Esophagus squamous epithelium (tissue), 5 donors: ENCODE measurements at places on chromosomes 1 and 21. TPM values are rescaled to one million over a fixed set of nuclear protein-coding genes. Genes with fewer than 3 reads are reported as not detected.

DNA sequence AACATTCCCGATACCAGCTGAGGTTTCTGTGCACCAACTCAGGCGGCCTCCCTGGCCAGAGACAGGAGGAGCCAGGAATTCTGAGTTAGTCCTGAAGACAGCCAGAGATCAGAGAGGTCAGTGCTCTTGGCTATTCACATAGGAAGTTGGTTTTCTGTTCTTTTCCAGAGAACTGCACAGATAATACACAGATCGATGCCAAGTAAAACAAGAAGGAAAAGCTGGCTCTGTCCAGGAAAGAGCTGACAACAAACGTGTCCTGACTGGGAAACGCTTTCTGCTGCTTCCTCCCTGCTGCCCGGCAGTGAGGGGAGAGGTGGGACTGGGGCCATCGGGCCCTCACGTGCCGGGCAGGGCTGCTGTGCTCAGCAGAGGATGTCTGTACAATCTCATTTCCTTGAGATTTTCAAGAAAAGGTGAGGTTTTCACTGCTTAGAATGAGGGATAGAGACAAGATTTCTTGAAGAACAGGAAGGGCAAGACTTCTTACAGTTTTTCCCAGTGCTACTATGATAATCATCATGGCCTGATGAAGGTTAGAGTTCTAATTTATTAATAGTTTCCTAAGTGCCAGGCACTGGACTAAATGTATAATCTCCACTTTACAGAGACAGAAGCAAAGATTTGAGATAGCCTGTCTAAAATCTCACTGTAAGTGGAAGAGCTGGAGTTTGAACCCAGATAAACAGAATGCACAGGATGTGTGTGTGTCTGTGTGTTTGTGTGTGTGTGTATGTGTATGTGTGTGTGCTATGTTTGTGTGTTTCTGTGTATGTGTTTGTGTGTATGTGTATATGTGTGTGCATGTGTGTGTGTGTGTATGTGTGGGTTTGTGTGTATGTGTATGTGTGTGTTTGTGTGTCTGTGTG, 211.0 kb upstream of the RAB4A start:
- DNase-seq: no peak

- no peak for DNase-seq
Observed at GRCh38 chr1:226739696-226740065, 599 bp upstream of the ITPKB start.

DNA sequence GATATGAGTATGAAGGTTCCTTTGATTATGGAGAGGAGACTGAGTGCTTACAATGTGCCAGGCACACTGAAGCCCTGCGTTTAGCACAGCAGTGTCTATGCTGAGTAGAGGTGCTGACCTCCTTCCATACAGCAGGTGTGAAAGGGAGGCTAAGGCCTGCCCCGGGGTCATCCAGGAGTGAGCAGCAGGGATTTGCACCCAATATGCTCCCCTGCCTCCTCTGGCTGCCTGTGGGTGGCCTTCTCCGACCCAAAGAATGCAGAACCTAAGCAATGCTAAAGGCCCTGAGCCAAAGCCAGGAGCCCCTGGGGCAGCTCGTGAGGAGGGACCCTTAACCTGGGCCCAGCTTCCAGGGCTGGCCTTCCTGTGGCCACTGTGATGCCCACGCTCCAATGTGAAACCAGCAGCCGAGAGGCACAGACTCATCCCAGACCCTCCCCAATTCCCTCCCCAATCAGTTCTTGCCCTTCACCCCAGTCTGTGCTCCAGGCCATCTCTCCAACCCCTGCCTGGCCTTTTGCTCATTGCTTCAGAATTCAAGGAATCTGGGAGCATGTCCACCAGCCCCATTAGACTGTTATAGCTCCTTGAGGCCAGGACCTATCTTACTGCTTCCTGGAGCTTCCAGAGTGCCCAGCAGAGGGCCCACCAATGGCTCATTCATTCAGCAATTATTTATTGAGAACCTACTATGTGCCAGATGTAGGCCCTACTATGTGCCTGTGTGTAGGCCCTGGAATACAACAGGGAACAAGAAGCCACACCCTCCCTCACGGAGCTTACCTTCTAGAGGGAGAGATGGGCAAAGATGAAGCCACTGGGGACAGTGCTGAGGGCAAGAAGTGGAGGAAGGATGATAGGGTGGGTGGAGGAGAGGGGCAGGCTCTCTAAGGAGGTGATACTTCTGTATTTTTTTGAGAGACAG, 53.3 kb downstream of the TAS1R2 start:
- no peak for DNase-seq

HFM1 gene
- 0.76 TPM for total RNA-seq

GRCh38 chr1:47510282-47510811, 72.5 kb downstream of the FOXD2 start:
- DNase-seq: no peak

DNA sequence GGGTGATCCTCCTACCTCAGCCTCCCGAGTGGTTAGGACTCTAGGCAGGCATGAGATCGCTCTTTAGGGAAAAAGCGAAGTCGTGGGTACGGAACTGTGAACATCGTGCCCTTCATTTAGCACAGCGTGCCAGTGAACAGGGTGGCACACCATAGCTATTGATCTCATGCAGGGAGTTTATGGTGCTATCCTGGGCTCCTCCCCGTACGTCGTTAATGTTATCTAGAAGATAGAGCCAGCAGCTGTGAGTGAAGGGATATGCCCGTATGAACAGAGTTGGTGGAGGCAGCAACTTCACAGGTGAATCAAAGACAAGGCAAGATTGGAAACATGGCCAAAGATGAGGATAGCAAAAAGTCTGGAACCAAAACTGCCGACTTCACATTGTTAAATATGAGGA, 11.2 kb downstream of the CLCN6 start:
- DNase-seq: no peak

- no peak for DNase-seq
Observed at GRCh38 chr1:27648602-27649305, 13.8 kb upstream of the FGR start.
